H4 (cell line): ENCODE measurements at places on chromosomes 11 and 22.

DNA sequence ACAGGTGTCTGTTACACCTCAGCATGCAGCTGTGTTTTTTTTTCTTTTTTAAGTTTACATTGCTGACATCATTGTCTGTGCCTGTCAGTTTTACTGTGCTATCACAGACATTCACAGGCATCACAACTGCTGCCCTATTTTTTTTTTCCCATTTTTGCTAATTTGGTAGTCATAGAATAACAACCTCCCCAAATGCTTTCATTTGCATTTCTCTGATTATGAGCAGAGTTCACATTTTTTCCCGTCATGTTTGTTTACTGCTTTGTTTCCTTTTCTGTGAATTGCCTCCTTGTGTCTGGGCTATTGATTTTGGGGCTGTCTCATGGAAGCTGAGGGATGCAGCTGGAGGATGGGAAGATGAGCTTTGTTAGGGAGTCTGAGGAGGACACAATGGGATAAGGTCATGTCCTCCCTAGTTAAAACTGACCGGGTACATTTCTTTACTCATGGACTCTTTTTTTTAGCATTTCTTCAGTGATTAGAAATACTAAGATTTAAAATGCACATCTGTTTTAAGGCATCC, 155.1 kb downstream of the LDLRAD3 start:
- no peak for DNase-seq

- DNase-seq: no peak
Measured at GRCh38 chr22:20235389-20235991, 32.6 kb downstream of the RTN4R start.

- peak; percentile 66 for DNase-seq
Measured at GRCh38 chr11:76783896-76784813, 999 bp downstream of the TSKU start.

- DNase-seq: no peak
Measured at GRCh38 chr11:124955035-124955434, 1.0 kb downstream of the CCDC15 start.

DNA sequence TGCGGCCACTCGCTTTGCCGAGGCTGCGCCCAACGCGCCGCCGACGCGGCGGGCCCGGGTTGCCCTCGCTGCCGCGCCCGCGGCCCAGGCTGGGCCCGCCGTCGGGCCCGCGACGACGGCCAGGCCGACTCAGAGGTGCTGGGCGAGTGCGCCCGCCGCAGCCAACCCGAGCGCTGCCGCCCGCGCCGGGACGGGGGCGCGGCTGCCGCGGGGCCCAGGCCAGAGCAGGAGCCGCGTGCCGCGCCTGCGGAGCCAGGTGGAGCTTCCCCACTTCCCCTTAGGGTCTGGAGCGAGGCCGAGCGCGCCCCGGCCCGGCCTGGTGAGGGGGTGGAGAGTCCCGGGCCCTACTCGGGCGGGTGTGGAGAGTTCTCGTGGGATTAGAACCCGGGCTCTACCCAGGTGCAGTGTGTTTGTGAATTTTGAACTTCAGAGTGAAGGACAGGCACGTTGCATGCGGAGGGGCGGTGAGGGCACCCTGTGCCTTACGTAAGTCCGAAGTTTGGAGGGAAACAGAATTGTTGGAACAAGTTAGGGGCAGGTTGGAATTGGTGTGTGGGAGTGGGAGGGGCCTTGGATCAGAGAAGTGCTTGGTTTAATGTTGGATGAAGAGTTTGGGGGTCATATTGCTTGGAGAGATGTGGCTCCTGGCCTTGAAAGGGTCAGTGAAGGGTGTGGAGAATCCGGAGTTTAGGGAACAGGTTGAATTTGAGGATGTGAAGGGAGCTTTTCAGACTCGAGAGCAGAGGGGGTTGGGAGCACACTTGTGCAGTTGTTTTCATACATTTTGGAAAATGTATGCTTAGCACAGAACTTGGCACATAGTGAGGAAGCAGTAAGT, 697 bp downstream of the RNF169 start:
- peak; percentile 21 for DNase-seq

- peak; percentile 35 for DNase-seq
Measured at GRCh38 chr11:18731949-18732821, 6.2 kb upstream of the IGSF22 start.

- DNase-seq: no peak
Measured at GRCh38 chr22:49299821-49300231, 527.8 kb downstream of the BRD1 start.

GRCh38 chr11:128695539-128696221, 1.8 kb downstream of the FLI1 start:
- DNase-seq: no peak

- no peak for DNase-seq
Measured at GRCh38 chr22:38861927-38862326, 10.1 kb downstream of the CBX6 start.

GRCh38 chr11:41486424-41486823, 27.0 kb upstream of the LRRC4C start:
- no peak for DNase-seq

- no peak for DNase-seq
Measured at GRCh38 chr11:60345489-60345888, 18.4 kb downstream of the MS4A6E start.

GRCh38 chr11:7522546-7522945, 8.7 kb downstream of the PPFIBP2 start:
- no peak for DNase-seq

- peak; percentile 69 for DNase-seq
Measured at GRCh38 chr11:2420502-2421225, 20.1 kb downstream of the TSSC4 start.

- no peak for DNase-seq
Measured at GRCh38 chr22:34493486-34493885, 572.5 kb upstream of the ISX start.

GRCh38 chr22:31272522-31273446, 19.5 kb downstream of the PIK3IP1 start:
- DNase-seq: peak; percentile 25

- no peak for DNase-seq
Measured at GRCh38 chr11:2295971-2296912, 5.5 kb downstream of the C11orf21 start.

DNA sequence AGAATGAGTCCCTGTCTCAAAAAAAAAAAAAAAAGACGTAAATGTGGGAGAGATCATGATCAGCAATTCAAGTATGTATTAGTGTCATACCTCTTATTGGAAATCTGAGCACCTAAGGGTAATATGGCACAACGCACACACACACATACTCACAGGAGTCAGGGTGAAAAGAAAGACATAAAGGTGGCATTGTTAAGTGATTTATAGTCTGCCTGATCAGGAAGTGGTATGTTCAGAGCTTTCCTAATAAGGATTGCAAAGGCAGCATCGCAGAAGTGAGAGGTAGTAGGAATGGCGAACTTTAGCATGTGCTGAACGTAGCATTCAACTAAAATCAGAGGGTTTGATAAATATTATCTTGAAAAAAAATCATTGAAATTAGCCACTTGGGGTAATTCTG, 854.3 kb downstream of the METTL15 start:
- no peak for DNase-seq

DNA sequence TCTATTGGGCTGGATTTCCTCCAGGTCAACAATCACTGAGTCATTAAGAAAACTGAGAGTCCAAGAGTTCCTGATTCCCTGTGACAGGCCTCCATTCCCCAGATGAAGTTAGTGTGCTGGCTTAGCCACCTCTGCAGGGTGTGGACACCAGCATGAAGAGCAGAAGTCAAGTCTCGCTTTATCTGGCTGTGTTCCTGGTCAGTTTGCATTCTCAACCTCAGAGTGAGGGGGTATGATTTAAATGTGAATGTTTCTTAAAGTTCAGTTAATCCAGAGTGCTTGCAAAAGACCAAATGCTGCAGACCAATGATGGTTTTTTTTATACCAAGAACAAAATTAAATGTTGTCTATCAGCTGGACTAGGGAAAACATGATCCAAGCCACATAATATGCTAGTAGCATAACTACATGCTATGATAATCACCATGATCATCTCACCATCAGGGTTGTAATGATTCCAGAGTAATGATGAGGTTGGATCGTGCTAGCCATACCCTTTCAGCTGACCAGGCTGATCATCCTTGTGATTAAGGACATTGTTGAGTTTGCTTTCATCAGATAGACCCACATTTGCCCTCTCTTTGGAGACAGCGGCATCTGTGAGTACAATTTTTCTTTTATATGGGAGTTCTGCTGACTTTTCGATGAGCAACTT, 145.8 kb upstream of the ARHGAP20 start:
- DNase-seq: no peak

GRCh38 chr11:32931606-32932005, 39.0 kb downstream of the QSER1 start:
- DNase-seq: no peak

GRCh38 chr22:31940506-31940905, 3.8 kb upstream of the YWHAH start:
- DNase-seq: no peak

- DNase-seq: no peak
Measured at GRCh38 chr22:30717952-30718351, 23.3 kb downstream of the OSBP2 start.

DNA sequence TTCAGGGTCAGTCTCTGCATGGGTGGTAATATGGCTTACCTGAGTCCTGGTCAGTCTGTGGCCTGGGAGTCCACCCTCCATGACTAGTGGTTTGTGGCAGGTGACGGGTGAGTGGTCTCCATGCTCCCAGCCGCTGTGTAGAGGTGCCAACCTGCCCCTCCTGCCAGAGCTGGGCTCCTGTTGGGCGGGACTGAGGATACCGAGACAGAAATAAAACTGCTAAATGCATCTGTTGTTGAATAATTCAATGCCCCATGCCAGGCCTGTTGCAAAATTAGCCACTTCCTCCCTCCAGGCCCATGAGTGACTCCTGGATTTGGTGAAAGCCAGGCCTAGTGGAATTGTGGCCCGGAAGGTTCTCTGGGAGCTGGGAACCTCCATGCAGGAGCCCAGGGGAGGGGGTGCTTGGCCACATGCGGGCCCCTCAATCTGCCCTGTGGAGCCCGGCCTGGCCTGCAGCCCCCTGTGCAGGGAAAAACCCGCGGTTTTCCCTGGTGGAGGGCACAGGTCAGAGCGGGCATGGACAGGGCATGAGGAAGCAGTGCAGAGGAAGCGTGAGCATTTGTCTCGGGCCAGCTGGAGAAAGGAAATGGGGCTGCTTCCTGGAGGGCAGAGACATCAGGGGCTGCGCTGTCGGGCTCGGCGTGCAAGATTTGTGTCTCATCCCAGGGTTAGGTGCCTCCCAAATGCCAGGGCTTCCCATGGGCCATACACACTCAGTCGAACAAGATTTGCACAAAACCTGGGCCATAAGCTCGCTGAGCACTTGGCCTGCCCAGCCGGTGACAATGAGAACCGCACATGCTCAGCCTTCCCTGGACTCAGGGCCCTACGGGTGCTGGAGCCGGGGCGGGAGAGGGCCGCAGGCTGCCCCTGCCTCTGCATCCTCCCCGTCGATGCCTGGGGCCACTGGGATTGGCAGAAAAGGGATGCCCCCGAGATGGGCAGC, 66.9 kb downstream of the KCNQ1 start:
- DNase-seq: no peak

DNA sequence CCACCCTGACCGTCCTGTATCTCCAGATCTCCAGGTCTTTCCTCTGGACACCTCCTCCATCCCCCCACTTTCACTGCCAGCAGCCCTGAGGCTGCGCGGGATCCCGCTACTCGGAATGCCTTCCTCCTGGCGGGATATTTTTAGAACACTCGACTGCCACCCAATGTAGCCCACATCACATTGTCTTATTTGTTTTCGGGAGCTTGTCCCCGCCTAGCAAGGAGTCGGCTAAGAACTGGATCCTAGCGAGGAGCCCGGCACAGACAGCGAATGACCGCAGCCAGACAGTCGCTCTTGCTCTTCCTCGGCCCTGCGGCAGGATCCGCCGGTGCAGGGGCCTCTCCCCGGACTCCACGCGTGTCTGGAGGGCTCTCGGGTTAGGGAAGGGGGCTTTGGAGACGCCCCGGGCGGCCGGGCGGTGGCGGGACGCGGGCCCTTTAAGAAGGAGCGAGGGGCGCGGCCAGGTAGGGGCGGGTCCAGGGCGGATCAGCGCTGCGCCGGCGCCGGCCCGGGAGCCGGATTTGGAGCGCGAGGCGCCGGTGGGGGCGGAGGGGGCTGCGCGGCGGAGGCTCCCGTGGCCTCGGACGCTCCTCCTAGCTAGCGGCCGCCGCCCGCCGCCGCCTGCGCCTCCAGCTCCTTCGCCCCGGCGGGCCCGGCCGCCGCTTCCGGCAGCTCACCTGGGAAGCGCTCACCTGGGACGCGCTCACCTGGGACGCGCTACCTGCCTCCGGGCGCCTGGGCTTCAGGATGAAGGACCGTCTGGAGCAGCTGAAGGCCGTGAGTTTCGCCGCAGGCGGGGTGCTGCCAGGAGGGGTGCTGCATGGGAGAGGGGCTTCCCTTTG, at the start of gene STX3:
Gene STX3, plus strand, starts transcription at position 518 of the 842 bp plus-strand sequence. Its CDS starts 230 bp downstream, at position 748.
- DNase-seq: peak; percentile 79

GRCh38 chr11:90134478-90135003, at the start of gene NAALAD2:
NAALAD2 (plus strand) TSS chr11:90134663; CDS start chr11:90134759, 96 bp downstream.
- no peak for DNase-seq

- DNase-seq: peak; percentile 34
Measured at GRCh38 chr22:20111045-20111688, 4.7 kb upstream of the RANBP1 start.

DNA sequence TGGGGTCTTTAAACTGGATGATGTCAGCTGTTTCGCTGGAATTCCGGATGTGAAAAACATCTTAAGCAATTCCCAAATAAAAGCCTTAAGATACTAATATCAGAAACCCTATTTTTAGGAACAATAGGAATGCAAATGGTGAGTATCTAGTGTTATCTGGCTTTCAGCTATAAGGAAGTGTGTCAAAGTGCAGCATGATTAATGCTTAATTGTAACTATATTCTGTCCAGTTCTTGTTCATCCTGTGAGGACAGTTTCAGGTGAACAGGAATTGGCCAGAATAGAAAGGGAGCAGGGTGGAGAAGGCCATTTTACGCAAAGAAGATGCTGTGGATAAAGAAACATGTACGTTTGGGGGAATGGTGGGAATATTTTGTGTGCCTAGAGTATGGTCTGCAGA, 108.2 kb downstream of the RASSF10 start:
- DNase-seq: no peak

- DNase-seq: no peak
Measured at GRCh38 chr11:72084965-72085364, 4.3 kb downstream of the LRRC51 start.

GRCh38 chr11:61890529-61891330, 615 bp downstream of the FADS3 start:
- peak; percentile 66 for DNase-seq

DNA sequence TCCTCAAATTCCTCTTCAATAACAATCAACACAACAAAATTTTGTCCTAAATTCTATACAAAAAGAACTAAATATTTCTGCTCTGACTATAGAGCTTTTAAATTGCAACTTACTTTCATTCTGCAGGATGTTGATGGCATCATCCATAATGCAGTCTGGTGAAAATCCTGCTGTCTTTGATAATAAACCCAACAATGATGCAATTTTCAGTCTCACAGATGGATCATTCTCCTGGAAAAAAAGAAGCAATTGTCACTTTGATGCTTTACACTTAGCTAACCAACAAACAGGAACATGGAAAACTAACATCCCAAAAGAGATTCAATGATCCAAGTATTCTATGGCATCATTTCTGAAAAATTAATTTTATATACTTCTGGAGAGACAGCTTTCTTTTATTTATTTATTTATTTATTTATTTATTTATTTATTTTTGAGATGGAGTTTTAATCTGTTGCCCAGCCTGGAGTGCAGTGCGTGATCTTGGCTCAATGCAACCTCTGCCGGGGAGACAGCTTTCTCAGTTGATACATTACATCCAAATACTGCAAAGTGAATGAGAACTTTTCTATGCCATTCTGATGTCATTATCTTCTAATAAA, 13.0 kb downstream of the INTS4 start:
- DNase-seq: no peak
